ENCODE measurements at places on chromosomes 6 and 20.

GRCh38 chr6:90315354-90315950 lies 18.8 kb upstream of the BACH2 start:
- no peak for DNase-seq

DNA sequence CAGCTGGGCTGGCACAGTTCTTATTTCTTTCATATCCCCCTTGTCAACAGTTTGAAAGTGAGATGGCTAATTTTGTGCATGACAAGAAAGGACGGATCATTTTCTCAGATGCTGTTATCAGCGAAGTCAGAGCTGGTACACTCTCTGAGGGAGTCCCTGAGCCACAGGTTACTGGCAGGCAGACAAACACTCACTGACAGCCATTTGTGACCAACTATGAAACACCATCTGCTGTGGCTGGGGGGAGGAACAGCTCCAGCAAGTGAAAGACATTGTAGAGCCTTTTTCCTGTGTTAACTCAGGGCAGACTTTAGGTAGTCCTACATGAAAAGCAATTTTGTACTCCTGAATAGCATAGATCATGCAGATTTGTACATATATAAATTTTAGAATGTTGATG lies 22.2 kb downstream of the OLIG3 start:
- DNase-seq: no peak

DNA sequence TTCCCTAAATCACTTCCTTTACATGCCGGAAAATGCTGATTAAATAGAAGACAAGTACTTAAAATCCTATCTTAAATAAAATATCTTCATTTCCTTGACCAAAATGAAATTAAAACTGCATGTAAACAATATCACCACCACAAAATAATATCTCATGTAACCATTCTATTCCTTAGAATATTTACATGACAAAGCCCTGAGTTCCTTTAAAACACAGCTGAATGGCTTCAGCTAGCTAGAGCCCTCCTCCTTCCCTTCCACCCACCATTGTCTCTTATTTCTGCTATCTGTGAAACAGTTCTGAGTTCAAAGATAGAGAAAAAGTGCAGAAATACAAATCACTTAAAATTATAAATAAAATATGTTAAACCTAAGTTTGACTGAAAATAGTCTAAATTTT lies 103.1 kb downstream of the HIVEP2 start:
- no peak for DNase-seq

GRCh38 chr6:116029535-116029934 lies 31.2 kb downstream of the FRK start:
- DNase-seq: no peak

GRCh38 chr6:836276-836853 lies 143.4 kb upstream of the EXOC2 start:
- no peak for DNase-seq

- DNase-seq: no peak
Measured at GRCh38 chr20:59932616-59933295, 681 bp downstream of the SYCP2 start.

- no peak for DNase-seq
Measured at GRCh38 chr6:140256248-140256647, 881.8 kb upstream of the CITED2 start.

- DNase-seq: no peak
Measured at GRCh38 chr6:70838907-70839285, 118.0 kb downstream of the B3GAT2 start.

DNA sequence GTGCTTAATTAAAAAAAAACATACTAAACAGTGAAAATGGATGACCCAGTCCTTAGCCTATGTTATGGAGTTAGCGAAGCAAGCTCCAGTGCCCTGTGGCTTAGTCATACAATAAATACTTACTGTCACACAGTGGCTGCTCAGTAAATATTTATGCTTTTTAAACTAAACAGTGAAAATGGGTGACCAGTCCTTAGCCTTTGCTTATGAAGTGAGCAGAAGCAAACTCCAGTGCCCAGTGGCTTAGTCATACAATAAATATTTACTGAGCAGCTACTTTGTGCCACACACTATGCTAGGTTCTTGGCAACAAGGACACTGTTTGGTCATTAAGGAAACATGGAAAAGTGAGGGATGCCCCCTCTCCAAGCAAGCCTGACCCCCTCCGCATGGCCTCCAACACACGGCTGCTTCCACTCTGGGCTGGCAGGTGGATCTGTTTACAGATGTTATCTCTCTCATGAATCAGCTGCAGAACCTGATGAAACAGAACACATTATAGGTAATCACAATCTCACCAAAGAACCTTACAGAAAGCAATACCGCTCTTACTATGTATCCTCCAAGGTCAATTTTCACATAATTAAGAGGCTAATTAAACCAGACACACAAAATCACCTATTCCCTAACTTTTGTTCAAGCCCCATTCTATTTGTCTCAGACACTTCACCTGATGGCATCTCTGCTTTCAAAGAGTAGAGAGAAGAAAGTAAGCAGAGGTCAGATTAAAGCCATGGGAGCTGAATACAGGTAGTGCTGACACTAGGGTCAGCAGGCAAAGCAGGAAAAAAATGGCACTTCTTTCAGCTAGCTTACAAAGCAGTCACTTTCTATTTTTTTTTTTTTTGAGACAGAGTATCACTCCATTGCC lies 27.3 kb downstream of the CDK5RAP1 start:
- DNase-seq: peak; percentile 97

GRCh38 chr20:19823971-19824370 lies 65.9 kb downstream of the RIN2 start:
- DNase-seq: no peak

GRCh38 chr6:20313960-20314530 lies 87.6 kb upstream of the E2F3 start:
- no peak for DNase-seq

DNA sequence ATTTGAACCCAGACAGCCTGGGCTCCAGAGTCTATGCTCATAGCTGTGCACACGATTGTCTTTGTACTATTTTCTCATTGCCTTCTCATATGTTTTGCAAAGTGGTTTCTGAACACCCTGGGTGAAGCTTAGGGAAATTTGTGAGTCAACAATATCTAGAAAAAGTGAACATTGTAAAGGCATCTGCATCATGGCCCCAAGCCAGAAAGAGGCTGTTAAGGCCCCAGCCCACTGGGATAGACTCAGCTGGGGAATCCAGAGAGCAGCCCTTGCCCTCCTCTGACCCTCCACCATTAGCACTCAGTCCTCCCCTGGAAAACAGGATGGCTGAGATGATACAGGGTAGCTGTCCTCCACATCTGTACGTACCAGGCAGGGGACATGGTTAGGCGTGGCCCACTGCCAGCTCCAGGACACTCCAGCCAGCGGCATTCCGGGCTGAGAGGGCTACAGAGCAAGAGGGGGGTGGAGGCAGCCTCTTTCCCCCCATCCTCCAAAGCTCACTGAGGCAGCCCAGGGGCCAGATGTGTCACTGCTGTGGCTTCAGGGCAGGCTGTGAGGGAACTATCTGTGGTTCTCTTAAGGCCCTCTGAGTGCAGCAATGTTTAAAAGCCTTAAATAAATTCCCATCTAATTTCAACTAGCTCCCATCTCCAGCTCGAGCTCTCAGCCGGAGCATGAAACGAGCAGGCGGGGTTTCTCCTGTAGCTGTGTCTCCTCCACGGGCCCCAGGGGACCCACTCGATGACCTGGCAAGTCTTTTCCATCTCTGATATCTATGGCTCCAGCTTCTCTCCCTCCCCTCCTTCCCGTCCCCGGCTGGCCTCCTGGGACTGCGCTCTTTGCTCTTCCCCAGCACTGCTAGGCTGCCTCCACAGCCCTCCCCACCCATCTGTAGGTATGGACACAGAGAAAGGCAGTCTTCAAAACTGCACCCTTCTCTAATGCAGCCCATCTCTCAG lies 209.4 kb upstream of the LRFN2 start:
- DNase-seq: no peak

GRCh38 chr6:138690975-138691594 lies 82.5 kb upstream of the CCDC28A start:
- DNase-seq: no peak

- no peak for DNase-seq
Measured at GRCh38 chr6:38508286-38508685, 131.4 kb downstream of the BTBD9 start.
